ENCODE measurements at places on chromosomes 6 and 20. TPM values are rescaled to one million over a fixed set of nuclear protein-coding genes. Genes with fewer than 3 reads are reported as not detected.

DNA sequence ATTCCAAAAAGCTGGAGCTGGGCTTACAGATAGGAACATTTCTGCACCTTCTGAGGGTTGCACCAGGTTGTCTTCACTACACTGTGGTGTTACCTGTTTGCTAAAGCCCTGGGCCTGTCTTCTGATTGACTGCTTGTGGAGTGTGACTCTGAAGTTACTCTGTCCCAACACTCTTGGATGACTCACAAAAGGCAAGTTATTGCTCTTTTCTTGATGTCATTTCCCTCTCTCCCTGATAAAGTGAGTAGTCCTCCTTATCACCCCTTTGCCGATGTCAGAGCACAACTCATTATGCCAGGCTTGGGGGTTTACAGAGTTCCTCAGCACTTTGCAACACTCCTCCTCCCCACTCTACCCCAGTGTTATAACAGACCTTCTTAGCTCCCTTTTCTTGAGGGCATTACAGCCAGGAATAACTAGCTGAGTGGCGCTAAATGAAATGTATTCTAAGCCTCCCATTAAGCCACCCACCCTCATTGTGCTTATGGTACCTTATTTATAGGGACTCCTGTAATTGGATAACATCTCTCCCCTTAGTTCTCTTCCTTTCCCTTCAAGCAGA is 36.1 kb upstream of the NKX2-4 start:
- DNase-seq, result no peak

GRCh38 chr20:34643928-34644327 is 33.0 kb downstream of the PIGU start:
- no peak for DNase-seq

GRCh38 chr6:71621918-71622519 is 264.3 kb upstream of the RIMS1 start:
- no peak for DNase-seq

DNA sequence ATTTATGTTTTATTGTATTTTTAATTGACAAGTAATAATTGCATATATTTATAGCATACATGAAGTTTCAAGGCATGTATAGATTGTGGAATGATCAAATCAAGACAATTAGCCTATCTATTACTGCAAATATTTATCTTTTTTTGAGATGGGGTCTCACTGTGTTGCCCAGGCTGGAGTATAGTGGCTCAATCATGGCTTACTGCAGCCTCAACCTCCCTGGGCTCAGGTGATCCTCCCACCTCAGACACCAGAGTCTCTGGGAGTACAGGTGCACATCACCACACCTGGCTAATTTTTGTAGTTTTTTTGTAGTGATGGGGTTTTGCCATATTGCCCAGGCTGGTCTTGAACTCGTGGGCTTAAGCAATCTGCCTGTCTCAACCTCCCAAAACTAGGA is 16.2 kb upstream of the FUCA2 start:
- no peak for DNase-seq

- no peak for DNase-seq
These were observed 10.5 kb downstream of the BCL2L1 start for GRCh38 chr20:31712112-31712553.

SMIM8 gene
- total RNA-seq, result 6.5 TPM
